Activated CD4-positive, alpha-beta T cell treated with anti-CD3 and anti-CD28 coated beads, Interleukin-2, amount 10 ng/mL, durations not matched to agents 7 days and 5 days (primary cell): ENCODE measurements at places on chromosomes 1 and 21.

- DNase-seq, result no peak
Observed at GRCh38 chr1:7248549-7249199, 463.4 kb downstream of the CAMTA1 start.

DNA sequence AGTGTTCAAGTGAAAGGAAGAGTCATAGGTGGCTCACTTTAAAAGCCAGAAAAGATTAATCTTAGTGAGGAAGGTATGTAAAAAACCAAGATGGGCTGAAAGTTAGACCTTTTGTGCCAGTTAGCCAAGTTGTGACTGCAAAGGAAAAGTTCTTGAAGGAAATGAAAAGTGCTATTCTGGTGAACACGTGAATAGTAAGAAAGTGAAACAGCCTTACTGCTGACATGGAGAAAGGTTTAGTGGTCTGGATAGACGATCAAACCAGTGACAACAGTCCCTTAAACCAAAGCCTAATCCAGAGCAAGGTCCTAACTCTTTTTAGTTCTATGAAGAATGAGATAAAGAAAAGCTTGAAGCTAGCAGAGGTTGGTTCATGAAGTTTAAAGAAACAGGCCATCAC is 106.4 kb downstream of the CTH start:
- no peak for DNase-seq

DNA sequence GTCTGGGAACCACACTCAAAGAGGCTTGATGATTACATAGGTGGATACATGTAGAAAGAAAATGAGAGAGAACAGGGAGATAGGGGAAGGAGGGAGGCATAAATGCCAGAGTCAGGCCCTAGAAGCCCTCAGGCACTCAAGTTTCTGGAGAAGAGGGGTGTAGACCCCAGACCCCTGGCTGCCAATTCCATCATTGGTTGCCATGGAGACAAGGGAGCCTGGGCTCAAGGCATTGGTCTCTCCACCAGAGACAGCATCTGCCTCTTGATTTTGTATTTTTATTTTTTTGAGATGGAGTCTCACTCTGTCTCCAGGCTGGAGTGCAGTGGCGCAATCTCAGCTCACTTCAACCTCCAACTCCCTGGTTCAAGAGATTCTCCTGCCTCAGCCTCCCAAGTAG is 114.3 kb upstream of the GRIK3 start:
- DNase-seq, result no peak

DNA sequence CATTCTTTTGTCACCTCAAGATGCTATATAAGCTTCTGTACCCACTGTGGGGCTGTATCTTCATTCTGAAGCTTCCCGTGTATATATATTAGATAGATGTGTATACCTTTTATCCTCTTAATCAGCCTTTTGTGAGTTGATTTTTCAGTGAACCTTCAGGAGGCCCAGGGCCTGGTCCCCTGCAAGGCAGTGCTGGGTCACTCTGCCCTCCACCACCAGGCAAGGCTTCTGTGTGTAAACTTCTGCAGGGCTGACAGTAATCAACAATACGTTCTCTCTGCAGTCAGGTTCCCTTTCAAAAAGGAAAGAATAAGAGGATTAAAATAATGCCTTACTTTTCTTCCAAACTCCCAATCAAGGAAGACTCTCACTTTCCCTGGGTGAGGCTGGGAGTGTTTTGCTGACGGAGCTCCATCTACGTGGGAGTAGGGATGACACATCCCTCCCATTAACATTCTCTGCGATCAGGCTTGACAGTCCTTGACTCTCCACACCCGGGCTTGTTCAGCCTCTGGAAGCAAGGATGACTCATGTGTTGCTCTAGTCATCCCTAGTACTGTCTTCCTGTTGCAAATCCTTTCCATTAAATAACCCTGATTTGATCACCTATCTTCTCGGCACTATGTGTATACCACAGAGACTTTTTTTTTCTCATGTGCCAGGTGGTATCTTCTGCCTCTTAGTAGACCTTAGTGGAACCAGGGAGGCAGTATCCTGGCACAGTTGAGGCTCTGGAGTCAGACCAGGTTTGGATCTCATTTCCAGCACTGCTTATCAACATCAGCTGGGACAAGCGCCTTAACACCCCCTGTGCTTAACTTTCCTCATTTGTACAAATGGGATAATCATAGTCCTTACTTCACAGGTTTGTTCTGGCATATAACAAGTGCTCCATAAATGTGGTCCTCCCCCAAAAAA is 70.3 kb upstream of the KCNK1 start:
- DNase-seq, result no peak

DNA sequence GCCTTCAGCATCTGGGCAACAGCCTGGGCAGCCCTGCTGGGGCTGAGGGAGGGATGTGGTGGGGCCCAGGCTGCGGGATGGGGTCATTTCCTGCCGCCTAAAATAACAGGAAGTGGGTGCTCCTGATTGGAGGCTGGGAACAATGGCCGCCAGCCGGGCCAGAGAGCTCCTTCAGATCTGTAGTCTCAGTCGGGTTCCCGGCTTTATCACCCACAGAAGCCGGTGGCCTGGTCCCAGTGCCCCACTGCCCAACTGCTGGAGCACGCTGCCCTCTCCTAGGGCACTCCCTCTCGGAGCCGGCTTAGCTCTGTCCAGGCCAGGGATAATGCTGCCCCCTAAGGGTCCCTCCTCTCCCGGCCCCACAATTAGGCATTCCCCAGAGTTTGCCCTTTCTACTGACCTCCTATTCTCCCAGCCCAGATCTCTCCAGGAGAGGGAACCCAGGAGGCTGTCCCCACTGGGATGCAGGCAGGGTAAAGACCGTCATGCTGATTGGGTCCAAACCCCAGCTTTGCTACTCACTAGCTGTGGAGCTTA is 5.1 kb downstream of the MAP7D1 start:
- peak; percentile 79 for DNase-seq

DNA sequence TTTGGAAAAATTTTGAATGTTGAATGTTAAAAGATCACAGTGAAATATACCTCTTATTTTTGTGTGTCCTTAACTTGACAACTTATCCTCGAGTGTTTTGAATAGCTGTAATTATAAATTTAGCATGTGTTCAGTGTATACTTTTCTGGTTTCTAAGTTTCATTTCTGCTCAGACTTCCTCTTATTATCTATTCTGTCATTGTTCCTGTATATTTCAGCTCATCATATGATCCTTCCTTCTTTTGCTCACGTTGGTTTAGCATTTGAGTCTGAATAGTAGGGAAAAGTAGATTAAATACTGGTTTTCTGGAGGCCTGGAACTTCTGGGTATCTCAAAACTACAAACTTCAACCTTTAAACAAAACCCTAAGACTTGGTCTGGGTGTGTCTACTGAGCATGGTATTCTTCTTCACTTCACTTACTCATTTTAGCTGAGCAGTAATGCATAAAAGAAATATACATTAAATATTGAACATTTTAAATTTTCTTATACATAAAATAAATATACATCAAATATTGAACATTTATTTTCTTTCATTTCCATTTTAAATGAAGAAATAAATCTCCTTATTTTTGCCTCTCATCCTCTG is 3.3 kb upstream of the ATP6V1G3 start:
- no peak for DNase-seq
